ENCODE measurements at places on chromosomes 13 and 19.

GRCh38 chr13:59677966-59678814, 485.5 kb downstream of the DIAPH3 start:
- peak; percentile 42 for DNase-seq

DNA sequence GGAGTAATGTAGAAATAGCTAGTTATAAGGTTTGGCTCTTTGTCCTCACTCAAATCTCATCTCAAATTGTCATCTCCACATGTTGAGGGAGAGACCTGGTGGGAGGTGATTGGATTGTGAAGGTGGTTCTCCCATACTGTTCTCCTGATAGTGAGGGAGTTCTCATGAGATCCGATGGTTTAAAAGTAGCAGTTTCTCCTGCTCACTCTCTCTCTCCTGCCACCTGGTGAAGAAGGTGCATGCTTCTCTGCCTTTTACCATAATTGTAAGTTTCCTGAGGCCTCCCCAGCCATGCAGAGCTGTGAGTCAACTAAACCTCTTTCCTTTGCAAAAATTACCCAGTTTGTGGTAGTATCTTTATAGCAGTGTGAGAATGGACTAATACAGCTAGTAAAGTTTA, 849.4 kb downstream of the DACH1 start:
- no peak for DNase-seq

- DNase-seq: no peak
Measured at GRCh38 chr13:110300090-110300815, 6.7 kb downstream of the COL4A1 start.

GRCh38 chr13:60629158-60629557, 232.1 kb downstream of the TDRD3 start:
- peak; percentile 62 for DNase-seq

DNA sequence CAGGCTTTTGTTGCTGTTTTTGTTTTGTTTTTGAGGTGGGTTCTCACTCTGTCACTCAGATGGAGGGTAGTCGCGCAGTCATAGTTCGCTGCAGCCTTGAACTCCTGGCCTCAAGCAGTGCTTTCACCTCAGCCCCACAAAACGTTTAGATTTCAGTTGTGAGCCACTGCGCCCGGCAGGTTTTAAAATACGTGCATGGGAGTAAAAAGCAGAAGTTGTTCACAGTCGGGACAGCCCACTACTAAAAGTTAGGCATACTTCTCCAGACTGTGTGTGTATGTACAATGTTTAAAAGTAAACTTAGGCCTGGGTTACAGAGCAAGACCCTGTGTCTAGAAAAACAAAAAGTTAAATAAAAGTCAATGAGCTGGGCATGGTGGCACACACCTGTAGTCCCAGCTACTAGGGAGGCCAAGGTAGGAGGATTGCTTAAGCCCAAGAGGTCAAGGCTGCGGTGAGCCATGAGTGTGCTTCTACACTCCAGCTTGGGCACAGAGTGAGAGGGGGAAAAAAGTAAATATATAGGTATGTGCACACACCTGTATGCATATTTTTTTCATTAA, 6.1 kb downstream of the SAFB start:
- no peak for DNase-seq

GRCh38 chr13:24511019-24511815, 1.4 kb downstream of the PARP4 start:
- DNase-seq: peak; percentile 18

GRCh38 chr13:44808185-44808584, 181.1 kb downstream of the NUFIP1 start:
- no peak for DNase-seq

DNA sequence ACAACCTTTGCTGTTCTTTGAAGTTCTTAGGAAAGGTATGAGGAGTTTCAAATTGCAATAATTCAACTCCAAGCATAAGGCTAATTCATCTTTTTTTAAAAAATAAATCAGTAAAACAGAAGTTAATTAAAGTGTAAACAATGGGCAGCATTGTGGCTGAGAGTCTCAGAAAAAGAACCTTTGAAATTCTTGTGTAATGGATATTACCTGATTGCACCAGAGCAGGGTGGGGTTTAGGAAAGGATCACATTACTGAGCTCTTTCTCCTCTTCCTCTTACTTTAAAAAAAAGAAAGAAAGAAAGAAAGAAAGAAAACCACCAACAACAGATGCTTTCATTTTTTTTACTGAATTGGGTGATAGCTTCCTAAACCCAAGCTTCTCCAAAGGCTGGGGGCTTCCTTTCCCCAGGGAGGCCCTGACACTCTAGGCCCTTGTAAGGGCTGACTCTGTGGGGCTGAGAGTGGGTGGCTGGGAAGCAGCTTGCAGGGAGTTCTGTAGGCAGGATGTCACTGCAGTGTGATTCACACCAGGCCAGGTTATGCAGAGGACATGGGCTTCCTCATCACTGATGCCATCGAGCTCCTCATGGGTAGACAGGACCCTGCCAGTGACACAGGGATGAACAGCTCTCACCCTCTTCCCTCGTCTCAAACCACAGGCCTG, 564.5 kb downstream of the FGF9 start:
- no peak for DNase-seq

DNA sequence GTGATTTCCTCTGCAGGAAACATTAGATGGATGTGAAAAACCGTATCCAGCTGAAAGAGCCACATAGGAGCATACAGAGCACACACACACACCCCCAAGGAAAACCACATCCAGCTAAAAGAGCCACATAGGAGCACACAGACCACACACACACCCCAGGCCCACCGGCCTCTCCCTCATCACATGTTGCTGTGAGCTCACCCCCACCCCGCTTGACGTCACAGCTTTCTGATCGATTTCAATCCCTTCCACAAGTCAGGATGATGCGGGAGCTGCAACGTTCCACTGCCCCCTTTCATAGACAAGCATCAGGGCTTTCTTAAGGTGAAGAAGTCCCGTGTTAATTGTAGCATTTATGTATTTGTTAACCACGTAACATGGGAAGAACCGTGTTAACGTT, 72.4 kb upstream of the SOX1 start:
- DNase-seq: no peak

- no peak for DNase-seq
Measured at GRCh38 chr13:113179374-113180230, 21.2 kb downstream of the PROZ start.

GRCh38 chr13:46476174-46476573, 76.8 kb upstream of the LRCH1 start:
- DNase-seq: no peak

GRCh38 chr19:52170304-52170703, 1.1 kb downstream of the ZNF836 start:
- peak; percentile 21 for DNase-seq

DNA sequence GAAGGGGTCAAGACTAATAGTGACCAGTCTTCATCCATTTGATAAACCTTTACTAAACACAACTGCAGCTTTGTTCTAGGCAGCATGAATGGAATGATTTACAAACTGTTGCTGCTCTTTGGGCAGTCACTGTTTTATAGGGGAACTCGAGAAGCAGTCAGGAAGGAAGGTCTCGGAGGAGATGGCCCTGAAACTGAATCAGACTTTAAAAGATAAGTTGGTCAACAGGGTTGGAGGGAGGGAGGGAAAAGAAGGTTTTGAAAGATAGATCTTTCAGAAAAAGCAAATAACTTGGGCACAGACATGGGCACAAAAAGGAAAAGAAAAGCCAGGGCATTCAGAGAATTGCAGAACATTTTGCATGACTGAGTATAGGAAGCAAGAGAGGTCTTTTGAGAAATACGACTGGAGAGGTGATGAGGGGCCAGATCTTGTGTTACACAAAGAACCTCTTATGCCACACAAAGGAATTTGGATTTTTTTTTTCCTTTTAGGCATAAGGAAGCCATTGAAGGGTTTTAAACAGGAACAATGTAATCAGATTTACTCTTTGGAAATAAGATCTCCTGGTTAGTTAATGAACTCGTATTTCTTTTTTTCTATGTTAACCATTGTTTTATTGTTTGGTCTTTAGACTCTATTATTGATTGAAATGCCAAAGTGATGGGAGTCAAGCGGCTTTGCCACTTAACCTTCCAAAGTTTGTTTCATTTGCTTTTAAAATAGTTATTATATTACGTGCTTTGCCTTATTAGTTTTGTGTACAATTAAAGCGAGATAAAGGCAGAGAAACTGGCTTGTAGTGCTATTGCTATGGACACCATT, 37.5 kb upstream of the SACS start:
- DNase-seq: no peak

GRCh38 chr19:2207991-2208860, 27.9 kb downstream of the PLEKHJ1 start:
- peak; percentile 34 for DNase-seq

- DNase-seq: no peak
Measured at GRCh38 chr19:4861147-4861546, 6.3 kb downstream of the PLIN3 start.

DNA sequence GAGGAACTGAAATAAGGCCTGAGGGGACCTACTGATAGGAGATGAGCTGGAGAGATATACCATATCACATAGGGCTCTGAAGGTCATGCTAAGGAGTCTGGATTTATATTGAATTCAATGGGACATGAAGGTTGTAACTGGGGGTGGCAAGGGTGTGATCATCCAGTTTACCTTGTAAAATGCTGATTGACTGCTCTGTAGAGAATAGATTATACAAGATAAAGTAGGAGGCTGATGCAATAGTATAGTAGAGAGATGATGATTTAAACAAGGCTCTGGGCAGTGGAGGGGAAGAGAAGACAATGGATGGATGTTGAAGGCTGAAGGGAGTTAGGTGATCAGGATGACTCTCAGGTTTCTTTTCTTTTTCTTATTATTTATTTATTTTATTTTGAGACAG, 18.0 kb upstream of the PAN3 start:
- no peak for DNase-seq

DNA sequence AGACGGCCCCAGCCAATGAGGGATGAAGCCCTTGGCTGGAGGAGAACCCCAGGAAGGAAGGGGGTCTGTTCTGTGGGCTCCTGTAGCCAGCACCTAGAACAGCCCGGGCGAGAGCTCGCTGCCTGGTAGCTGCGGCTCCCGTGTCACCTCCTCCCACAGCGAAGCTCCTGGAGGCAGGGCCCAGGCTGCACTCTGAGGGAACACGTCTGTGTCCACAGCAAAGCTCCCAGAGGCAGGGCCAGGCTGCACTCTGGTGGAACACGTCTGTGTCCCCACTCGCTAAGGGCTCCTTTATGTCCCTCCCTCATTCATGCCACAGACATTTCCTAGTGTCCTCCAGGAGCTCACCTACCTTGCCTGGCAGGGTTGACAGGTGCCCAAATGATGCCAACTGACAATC, 8.4 kb downstream of the TRAPPC6A start:
- no peak for DNase-seq

- no peak for DNase-seq
Measured at GRCh38 chr19:33520844-33521479, 629 bp downstream of the PEPD start.

DNA sequence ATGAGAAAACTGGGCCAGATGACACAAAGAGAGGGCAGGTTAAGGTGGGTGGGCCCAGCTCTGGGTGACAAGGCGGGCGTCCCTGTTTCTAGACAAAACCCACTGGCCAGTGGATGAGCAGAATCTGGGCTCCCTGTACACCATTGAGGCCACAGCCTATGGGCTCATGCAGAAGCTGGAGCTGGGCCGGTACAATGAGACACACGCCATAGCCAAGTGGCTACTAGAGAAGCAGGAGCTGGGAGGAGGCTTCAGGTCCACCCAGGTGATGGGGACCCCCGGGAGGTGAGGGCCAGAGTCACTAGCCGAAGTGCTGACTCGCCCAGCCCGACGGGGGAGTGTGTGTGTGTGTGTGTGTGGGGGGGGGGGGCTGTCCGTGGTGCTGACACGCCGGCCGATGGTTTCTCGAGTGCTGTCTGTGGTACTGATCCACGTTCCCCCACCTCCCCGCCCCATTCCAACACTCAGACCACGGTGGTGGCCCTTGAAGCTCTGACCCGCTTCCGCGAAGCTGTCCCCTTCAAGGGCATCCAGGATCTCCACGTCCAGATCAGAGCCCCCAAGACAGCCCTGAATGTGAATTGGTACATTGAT, 24.3 kb upstream of the SHFL start:
- DNase-seq: no peak

DNA sequence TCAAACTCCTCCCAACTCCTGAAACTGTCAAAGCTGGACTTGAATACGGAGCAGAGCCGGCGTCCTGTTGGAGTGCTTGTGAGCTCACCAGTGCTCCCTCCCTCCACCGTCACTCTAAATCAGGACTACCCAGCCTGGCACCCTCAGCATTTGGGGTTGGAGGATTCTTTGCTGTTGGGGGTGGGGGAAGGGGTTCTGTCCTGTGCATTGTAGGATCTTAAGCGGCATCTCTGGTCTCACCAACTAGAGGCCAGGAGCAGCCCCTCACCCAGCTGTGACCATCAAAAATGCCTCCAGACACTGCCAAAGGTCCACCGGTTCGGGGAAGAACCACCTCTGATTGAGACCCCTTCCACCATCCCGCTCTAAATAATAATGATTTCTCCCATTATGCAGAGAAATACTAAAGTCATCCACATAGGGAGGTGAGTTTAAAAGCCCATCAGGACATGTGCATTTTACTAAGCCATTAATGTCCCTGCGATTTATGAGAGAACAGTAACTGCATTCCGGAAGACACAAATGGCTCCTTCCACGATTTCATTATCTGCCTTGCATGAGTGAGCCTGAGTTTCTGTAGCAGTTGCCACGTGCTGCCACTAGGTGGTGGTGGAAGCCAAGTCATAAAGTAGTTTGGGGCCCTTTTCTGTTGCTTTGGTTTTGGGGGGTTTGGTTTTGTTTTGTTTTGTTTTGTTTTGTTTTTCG, 16.1 kb upstream of the USP29 start:
- DNase-seq: peak; percentile 31

GRCh38 chr19:1067341-1067957, 482 bp downstream of the ARHGAP45 start:
- no peak for DNase-seq

GRCh38 chr13:24224232-24224680, 63.7 kb downstream of the SPATA13 start:
- DNase-seq: no peak

DNA sequence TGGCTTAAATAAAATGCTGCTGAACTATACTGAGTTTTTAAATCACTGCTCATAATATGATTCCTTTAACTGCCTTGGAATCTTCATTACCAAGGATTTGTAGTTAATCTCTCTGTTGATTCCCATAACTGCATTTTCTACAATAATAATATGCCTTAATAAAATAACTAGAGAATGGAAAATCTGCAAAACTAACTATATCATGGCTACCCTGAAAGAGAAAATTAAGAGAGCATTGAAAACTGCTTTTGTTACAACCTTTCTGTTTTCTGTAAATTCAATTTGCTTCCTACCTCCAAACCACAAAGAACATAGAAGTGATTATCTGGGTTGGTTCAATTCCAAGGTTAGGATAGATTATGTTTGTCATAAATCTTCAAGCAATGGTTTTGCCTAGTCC, 202.8 kb upstream of the ATXN8OS start:
- no peak for DNase-seq

DNA sequence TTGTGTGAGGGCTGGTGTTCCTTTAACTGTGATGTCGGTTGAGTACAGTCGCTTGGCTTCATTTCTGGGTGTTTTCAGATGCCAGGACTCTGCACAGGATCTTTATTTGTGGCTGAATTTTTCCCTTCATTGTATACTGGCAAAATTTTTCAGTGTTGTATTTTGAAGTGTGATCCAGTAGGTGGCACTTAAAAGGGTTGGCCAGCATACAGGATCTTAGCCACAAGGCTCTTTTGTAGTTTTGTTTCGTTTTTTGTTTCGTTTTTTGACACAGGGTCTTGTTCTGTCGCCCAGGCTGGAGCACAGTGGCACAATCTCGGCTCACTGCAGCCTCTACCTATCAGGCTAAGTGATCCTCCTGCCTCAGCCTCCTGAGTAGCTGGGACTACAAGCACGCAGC, 8.7 kb downstream of the FCAR start:
- no peak for DNase-seq

GRCh38 chr19:16207490-16208025, 9.8 kb downstream of the AP1M1 start:
- DNase-seq: no peak
